Fibroblast of skin of scalp (primary cell): ENCODE measurements at places on chromosomes 3 and 15.

DNA sequence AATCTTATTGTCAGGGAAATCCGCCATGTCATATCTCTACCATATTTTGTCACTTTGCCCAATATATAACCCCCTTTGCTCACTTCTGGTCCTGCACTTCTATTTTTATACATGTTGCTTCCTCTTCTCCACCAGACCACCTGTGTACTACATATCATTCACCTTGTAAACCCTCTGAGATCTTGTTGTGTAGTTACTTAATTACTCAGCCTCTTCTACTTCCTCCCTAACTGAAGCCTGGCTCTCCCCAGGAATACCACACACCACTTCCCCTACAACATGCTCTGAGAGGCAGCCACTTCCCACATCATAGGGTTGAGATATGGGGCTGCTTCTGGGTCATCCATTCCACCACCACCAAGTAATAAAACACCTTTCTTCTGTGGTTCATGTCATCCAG is 10.0 kb downstream of the HEXA start:
- DNase-seq = no peak

DNA sequence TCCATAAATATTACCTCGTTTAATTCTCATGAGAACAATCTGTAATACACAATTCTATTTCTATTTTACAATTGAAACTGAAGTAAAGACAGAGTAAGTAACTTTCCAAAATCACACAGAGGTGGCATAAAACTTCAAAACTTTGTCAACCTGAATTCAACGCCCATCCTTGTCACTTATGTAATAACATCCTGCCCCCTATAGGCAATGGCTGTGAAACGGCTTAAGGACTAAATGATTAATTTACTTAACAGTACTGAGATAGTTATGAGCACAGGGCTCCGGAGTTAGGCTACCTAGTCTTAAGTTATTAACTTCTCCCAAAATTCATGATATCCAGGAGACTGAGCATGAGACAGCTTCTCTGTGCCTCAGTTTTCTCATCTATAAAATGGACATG is 293.1 kb upstream of the CHRM5 start:
- peak; percentile 20 for DNase-seq

- DNase-seq = peak; percentile 67
These were observed 24.4 kb upstream of the OCA2 start for GRCh38 chr15:28123408-28124023.

DNA sequence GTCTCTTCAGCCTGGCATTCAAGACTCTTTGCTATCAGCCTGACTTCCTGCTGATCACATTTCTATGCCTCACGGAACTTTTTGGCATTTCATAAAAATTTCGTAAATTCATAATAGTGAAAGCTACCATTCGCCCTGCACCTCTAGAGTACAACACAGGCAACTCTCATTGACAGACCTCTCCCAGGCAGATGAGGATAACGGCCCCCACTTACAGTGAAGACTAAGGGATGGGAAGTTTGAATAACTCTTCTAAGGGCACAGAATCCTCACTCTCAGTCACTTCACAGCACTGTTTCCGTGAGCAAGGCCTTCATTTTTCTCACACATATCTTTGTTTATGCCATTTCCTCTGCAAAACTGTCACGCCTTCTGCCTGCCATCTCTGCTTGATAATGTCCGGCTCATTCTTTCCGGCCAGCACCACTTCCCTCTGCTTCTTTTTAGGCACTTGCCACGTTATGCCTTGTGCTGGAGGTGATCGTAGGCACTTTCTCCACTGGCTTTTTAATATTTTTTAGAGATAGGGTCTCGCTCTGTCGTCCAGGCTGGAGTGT is 224.1 kb upstream of the HES1 start:
- no peak for DNase-seq

- DNase-seq = peak; percentile 29
These were observed 3.6 kb downstream of the EHHADH start for GRCh38 chr3:185250247-185250646.

DNA sequence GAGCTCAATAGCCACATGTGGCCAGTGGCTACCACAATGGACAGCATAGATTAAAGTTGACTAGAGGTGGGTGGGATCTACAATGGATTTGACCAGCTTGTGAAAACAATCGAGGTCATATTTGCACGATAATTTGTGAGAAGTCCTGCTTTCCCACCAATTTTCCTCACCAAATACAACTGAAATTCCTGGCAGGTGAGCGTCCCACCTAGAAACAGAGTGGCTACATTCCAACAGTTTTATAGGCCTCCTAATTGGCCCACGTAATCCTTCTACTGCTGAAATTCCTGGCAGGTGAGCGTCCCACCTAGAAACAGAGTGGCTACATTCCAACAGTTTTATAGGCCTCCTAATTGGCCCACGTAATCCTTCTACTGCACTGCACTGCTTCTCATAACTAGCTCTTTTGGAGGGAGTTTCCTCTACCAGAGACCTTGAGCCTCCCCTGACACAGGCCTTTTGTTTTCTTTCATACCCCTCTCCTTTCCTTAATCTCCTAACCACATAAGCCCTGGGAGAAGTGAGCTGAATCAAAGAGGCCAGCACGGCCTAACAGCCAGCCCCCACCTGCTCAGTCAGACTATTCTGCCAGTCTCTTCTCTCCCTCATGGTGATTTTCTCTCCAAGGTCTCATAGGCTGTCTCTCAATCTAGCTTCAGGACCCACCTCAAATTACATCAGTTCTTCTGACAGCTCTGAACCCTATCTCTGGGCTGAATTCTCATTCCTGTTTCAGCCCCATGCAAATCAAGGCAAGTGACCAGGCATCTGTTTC is 80.2 kb downstream of the BFSP2 start:
- DNase-seq = no peak

DNA sequence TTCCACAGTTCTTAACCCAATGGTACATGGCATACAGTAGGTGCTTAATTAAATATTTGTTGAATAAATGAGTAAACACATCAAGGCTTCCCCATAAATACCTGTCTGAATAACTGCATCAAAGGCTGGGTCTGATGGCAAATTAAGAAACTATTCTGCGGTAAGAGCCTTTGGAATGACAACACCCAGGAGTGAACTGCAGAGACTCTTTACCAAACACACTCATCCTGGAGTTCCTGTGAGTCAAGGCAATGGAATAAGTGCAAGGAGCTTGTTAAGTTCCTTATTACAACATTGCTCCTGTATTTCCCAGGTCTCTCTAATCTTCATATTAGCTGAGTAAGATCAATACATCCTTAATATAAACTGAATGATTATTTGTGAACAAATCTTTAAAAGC is 119.9 kb upstream of the STT3B start:
- no peak for DNase-seq

DNA sequence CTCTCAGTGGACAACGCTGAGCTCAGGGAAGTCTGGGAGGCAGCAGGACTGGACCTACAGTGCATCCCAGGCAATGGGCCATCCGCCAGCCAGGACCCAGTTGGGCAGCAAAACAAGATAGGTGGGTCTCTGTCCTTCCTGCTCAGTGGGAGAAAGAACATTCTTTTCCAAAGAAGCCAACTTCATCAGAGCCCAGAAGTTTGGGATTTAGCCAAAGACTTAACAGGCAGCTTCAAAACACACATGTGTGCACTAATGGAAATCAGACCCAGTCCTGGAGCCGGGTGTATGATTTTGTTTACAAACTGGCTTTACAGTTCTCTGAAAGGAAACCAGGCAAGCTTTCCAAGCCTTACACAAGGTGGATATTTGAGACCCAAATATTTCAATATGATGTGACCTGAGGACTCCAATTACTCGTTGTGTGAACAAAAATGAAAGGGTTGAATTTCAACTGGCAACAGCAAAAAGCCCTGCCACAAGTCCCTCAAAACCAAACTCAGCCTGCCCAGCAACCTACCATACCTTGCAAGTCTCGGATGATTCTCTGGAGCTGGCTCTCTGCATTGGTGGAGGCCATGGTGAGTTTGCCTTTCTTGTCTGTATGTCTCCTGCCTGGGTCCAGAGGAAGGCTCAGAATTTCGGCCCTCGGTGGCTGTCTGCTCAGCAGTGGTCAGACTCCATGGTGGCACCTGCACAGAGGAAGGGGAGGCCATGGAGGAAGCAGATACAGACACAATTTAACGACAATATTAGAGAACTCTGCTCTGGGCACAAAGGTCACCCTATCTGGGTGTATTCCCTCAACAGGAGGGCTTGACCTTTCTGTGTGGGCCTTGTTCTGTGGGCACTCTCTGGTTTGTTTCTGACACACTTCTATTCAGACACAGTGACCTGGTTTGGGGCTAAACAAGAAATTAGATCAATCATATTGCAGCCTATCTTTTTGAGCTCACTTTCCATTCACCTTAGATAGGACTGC is 11.0 kb downstream of the FYCO1 start:
- DNase-seq = peak; percentile 43

- DNase-seq = no peak
These were observed 29.4 kb upstream of the SEMA3F start for GRCh38 chr3:50125541-50126286.

DNA sequence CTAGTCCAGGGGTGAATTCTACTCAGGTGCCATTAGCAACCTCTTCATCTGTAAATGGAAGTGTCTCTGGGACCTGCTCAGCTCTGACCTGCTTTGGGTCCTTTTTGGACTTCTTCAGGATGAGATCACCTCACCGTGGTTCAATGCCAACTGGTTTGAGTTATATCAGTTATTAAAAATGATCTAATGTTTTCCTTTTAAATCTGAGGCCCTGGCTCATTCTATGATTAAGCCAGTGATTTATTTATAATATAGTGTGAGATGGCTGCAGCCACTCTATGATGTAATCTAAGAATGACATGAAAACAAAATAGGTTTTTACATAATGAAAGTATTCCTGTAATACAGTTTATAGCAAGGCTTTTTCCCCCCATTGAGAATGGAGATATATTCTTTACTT is 79.4 kb downstream of the LPP start:
- peak; percentile 72 for DNase-seq

- DNase-seq = no peak
These were observed 16.0 kb downstream of the PAQR5 start for GRCh38 chr15:69314736-69315135.

- peak; percentile 82 for DNase-seq
These were observed 7.4 kb downstream of the SPRED1 start for GRCh38 chr15:38260077-38260476.

GRCh38 chr3:156449710-156450574 is 105.0 kb downstream of the SSR3 start:
- DNase-seq = peak; percentile 29

DNA sequence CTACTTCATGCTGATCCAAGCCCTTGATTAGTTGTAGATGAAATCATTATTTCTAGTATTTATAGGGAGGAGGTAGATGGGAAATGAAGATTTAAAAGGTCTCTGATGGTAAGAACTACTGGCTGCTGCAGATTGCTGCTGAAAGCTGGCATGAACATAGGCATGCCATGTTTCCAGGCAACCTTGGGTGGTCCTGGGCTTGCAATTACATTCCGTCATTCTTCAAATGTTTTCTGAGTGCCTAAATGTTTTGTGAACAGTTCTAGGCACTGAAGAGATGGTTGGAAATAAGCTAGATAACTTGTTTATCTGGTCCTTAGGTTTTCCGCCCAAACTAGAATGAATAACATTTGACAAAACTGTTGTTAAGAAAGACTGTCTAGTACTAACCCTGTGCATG is 95.8 kb downstream of the KCNAB1 start:
- DNase-seq = peak; percentile 29

GRCh38 chr3:126998728-126999127 is 15.8 kb downstream of the PLXNA1 start:
- DNase-seq = no peak

GRCh38 chr3:15081960-15082664 is 16.8 kb downstream of the RBSN start:
- no peak for DNase-seq

DNA sequence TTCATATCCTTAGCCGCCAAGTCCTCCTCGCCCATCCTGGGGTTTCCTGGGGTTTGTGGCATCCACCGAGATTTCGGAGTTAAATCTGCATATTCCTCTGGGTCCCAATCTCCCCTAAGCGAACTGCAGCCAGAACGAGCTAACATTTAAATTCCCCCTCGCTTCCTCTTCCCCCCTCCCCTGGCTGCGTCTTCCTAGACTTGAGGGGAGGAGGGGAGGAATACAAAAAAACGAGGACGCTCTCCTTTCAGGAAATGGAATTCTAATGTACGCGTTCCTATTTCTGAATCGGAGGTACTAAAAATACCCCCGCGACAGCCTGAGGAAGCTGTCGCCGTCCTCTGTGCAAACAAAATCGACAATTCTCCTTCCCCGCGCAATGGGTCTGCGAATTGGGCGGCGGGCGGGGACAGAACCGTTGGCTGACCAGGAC is 5.6 kb downstream of the FEZF2 start:
- no peak for DNase-seq

GRCh38 chr3:62669161-62669560 is 206.1 kb downstream of the CADPS start:
- no peak for DNase-seq

GRCh38 chr3:83457551-83457950 is 1501.2 kb upstream of the CADM2 start:
- no peak for DNase-seq

GRCh38 chr3:185658504-185658912 is 72.4 kb downstream of the SENP2 start:
- DNase-seq = peak; percentile 99

- no peak for DNase-seq
These were observed 67.9 kb upstream of the CCDC54 start for GRCh38 chr3:107309312-107309711.

DNA sequence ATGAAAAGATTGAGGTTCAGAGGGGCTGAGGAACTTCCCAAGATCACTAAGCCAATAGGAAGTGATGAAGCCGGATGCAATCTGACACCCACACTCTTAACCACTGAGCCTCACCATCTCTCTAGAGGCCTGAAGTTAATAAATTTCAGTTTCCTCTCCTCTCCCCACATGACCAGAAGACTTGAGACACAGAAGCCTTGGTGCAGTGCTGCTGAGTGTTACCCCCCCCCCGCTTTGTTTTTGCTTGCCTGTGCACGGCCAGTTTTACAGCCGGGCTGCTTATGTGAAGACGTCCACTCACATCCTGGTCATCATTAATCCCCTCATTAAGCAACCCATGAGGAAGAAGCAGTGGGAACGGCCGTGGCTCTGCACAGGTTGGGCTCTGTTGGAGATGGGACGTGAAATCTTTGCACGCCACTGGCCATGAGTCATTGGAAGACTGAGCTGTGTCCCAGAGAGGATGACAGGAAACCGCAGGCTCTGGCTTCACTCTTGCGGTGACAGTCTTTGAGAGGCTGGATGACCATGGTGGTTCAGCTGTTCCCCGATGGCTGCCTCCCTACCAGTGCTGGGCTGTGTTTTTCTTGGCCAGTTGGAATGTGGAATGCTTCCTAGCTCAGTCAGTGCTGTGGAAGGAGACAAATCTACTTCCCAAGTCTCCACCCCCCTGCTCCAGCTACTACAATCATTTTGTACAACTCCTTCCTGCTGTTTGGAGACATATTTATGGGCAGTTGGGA is 232.6 kb upstream of the LRTM1 start:
- peak; percentile 100 for DNase-seq
